Esophagus squamous epithelium (tissue), 5 donors: ENCODE measurements at places on chromosomes 5 and 9. TPM values are rescaled to one million over a fixed set of nuclear protein-coding genes. Genes with fewer than 3 reads are reported as not detected.

Gene DNAH5
- total RNA-seq, result 0.19 TPM

Gene CHSY3
- total RNA-seq, result 2.3 TPM

Gene ADAMTS6
- 3.8 TPM for total RNA-seq

Gene GALNT12
- total RNA-seq, result 20.0 TPM

Gene C5orf58
- total RNA-seq, result not detected

Gene PPP2R2B
- total RNA-seq, result 2.0 TPM

Gene LIX1
- not detected for total RNA-seq

Gene CDKN2A
- total RNA-seq, result 1.5 TPM

Gene BICD2
- 94.7 TPM for total RNA-seq

Gene PRELID1
- 88.7 TPM for total RNA-seq

Gene PLAC8L1
- total RNA-seq, result not detected

Gene ARL10
- total RNA-seq, result 2.4 TPM

Gene FOXD4
- total RNA-seq, result not detected

Gene SH3RF2
- 33.4 TPM for total RNA-seq

Gene EIF4E1B
- total RNA-seq, result not detected

Gene SLC36A3
- total RNA-seq, result not detected

Gene SNCAIP
- 1.4 TPM for total RNA-seq

Gene ATP10B
- 6.1 TPM for total RNA-seq

Gene POU5F2
- total RNA-seq, result 0.73 TPM

Gene GZMA
- 2.0 TPM for total RNA-seq

Gene CNTFR
- 4.6 TPM for total RNA-seq

Gene CDH12
- not detected for total RNA-seq

Gene SPRY4
- total RNA-seq, result 7.1 TPM

Gene ADAMTS16
- total RNA-seq, result not detected

Gene WDR38
- not detected for total RNA-seq

Gene MINAR2
- total RNA-seq, result not detected

Gene DOCK8
- 21.6 TPM for total RNA-seq

Gene CTSL
- total RNA-seq, result 40.7 TPM

Gene FBP1
- total RNA-seq, result not detected

Gene KIAA1958
- 5.6 TPM for total RNA-seq

Gene PCDHGC4
- 2.0 TPM for total RNA-seq
